ENCODE measurements at places on chromosomes 4 and X. TPM values are rescaled to one million over a fixed set of nuclear protein-coding genes. Genes with fewer than 3 reads are reported as not detected.

The TMEM31 gene
- total RNA-seq = not detected

The ERCC6L gene
- total RNA-seq = 2.6 TPM

The MAMLD1 gene
- 0.69 TPM for total RNA-seq

The MBNL3 gene
- 40.6 TPM for total RNA-seq

The SSX4 gene
- total RNA-seq = not detected

DNA sequence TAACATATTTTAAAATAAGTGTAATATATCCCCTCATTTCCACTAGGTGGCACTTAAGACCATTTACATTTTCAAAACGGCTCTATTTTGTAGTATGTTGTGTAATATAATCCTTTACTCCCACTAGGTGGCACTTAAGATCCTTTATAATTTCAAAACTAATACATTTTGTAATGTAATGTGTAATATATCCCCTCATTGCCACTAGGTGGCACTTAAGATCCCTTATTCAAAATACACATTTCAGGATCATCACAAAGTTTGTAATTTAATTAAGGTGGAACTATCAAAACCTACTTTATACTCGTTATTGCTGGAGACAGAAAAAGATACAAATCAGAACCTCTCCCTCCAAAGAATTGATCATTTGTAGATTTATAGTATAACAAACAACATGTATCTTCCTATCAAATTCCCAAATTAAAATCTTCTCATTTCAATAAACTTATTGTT, 132.5 kb downstream of the ARHGAP6 start:
- no peak for DNase-seq

DNA sequence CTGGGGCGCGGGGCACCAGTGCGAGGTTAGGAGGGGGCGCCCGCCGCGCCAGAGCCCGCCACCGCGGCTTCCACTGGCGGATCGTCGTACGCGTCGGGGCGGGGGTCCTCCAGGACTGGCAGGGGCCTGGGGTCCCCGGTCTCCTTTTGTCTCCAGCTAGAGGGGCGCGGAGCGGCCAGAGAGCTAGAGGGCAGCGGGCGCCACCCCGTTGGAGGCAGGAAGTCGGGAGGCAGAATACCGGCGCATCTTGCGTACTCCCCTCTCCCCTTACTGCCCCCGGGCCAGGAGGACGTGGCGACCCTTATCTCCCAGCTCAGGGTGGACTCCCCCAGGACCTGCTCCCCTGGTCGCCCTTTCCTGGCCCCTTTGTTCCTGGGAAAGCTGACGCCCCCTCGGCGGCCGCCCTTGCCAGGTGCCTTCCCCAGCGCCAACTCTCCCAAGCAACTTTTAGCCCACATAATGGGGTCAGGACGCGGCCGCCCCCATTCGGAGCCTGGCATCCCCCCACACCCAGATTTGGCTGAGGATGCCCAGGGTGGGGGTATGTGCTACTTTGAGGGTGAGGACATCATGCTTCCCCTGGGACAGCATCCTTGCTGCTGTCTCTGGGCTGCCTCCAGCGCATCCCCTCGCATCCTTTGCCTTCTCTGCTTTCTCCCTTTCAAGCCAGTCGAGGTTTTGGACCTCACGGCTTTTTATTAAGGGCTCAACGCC, 933 bp downstream of the CNKSR2 start:
- DNase-seq = peak; percentile 51

- no peak for DNase-seq
These were observed 305.3 kb downstream of the TRIML1 start for GRCh38 chr4:188444500-188444899.

GRCh38 chrX:106931831-106932491, 11.8 kb downstream of the CLDN2 start:
- no peak for DNase-seq

- DNase-seq = no peak
These were observed 233.8 kb upstream of the CPEB2 start for GRCh38 chr4:14768449-14768848.

DNA sequence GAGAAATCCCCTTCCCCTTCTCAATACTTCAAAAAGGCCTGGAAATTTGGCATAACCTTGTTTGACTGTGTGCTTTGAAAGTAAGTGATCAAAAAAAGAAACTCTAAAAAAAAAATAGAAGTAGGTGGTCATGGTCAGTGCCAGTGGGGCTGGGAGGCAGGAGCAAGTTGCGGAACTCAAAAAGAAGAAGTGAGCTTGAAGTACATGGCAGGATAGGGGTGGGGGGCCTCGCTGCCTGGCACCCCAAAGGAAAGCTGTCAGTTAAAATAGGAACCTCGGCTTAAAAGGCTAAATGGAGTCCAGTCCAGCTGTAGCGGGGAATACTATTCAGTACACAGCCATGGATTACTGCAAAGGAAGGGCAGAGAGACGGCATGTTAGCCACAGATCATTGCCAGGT, 12.2 kb upstream of the NKRF start:
- no peak for DNase-seq

DNA sequence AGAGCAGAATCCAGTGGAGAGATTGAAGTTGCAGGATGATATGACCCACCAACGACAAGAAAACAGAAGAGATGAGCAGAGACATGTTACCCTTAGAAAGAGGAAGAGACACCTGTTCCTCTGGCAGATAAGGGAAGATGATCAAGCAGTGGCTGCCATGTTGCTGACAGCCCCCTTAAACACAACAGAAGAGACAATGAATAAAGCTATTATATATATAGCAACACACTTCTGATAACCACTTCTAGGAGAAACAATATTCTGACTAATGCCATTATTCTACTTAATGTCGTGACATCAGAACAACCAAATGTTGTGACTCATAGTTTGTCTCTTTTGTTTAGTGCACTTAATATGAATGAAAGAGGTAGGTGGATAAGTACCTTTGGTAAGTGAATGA, 44.9 kb downstream of the SH3RF1 start:
- DNase-seq = no peak

DNA sequence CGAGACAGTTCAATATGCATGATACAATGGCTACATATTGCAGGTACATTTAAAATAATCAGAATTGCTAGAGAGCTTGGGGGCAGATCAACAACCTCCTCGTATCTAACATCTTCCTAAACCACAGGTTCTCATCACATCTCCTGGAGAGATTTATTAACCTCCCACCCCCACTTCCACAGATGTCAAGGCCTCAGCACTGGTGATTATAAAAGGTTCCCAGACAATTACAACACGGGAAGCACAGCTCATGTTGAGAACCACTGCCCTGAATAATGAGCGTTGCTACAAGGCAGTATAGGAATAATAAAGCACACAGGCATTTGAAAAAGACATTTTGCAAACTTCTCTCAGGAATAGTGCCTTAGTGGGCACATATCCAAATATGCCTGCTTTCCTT, 42.8 kb downstream of the ELOVL6 start:
- no peak for DNase-seq

GRCh38 chr4:86481440-86481839, 112.7 kb upstream of the PTPN13 start:
- DNase-seq = no peak

GRCh38 chr4:127149086-127149485, 483.7 kb upstream of the INTU start:
- DNase-seq = no peak

All from mucosa of descending colon (tissue), 3 donors.